Mesendoderm (in vitro differentiated cells): ENCODE measurements at places on chromosomes 2 and 18.

GRCh38 chr2:129784486-129784885 lies 195.0 kb upstream of the RAB6C start:
- DNase-seq = no peak

DNA sequence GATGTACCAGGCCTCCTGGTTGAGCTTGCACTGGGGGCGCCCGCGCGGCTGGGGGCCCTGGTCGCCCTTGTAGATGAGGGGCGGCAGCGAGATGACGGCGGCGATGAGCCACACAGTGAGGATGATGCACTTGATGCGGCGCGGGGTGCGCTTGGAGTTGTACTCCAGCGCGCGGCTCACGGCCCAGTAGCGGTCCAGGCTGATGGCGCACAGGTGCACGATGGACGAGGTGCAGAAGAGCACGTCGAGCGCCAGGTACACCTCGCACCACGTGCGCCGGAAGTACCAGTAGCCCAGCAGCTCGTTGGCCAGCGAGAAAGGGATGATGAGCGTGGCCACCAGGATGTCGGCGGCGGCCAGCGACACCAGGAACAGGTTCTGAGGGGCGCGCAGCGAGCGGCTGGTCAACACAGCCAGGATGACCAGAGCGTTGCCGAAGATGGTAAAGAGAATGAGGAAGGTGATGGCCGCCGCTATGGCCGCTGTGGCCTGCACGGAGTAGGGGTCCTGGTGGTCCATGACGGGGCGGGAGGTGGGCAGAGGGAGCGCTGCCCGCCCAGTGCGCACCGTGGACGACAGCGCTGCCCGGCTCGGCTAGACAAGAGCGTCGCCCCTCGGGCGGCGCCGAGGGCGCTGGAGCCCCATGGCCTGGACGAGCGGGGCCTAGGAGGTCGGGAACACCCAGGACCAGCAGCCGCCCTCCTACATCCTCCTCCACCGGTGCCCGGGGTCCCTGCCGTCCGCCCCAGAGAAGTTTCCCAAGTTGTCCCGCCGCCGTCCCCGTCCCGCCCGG lies 544 bp downstream of the ADRA2B start:
- DNase-seq = no peak

GRCh38 chr18:8749492-8749891 lies 44.1 kb downstream of the MTCL1 start:
- no peak for DNase-seq

DNA sequence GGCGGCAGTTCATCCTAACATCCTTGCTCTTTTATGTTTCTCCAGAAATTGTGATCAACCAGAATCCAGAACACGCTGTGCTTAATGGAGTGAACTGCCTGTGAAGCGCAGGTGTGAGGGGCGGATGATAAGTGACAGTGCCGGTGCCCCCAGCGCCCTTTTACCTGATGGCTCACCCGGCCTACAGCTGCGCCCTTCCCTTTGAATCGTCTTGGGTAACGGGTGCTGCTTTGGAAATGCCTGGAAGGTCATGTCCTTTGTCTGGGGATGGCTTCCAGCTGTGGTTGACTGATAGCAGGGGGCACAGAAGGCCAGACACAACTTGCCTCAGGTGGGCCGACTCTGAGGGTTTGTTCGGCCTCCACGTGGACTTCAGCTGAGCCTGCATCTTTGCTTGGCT lies 119.4 kb downstream of the LPIN1 start:
- DNase-seq = no peak

- no peak for DNase-seq
These were observed 33.7 kb downstream of the LCT start for GRCh38 chr2:135803278-135803677.

DNA sequence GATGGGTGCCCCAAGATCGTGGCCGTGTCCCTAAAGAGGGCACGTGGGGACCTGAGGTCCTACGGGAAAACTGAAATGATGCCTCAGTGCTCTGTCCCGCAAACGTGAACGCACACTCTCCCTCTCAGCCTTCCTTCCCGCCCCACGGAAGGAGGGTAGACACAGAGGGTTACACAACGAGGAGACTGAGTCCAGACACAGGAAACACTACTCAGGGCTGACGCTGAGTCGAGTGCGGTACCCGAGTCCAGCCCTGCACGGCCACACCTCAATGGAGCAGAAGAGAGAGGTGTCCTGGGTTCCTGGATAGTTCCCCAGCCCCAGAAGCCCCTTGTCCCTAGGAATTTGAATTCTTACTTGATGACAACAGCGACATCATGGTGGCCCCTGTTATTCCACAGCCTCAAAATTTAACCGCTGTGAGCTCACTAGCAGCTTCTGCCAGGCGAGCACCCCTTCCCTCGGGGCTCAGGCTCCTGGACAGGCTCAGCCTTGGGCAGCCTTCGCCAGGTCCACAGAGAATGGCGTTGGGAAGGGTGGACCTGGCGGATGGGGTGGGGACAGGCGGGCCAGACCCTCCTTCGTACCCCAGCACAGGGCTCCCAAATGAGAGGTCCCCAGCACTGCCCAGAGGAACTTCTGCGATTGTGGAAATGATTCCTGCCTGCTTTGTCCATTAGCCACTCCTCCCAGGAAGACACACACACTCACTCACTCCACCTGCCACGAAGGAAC lies 980 bp upstream of the RNPEPL1 start:
- no peak for DNase-seq

GRCh38 chr2:141506135-141506534 lies 624.7 kb downstream of the LRP1B start:
- peak; percentile 4 for DNase-seq

DNA sequence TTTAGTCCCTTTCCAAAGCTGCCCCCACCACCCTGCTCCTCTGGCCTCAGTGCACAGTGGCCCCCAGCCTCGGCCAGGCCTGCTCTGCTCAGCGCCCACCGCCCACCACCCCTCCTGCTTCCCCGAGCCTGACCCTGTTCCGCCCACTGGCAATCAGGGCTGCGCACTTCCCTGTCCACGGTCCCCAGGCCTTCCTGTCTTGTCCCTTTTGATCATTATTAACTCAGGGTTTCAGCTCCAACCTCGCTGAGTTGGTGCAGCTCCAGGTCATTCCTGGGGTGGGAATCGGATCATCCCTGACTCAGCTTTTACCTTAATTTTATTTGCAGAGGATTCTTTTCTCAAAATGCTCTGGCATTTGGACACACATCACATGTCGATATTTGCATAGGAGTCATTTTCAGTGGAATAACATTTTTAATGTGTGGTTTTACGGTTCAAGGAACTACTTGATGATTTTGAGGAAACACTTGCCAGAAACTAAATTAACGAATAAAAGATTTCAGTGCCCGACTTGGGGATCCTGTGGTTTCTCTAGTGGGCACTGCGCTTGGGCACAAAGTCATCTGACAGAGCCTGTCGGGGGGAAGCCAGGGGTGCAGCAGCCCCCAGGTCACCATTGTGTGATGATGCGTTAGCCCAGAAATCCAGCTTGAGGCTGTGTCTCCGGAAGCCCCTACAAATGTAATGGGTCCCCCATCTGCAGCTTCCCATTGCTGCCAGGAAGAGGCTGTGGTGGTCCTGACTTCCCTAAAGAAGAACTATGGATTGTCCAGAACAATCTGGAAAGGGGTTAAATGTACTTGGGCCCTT lies 1.0 kb upstream of the ESPNL start:
- no peak for DNase-seq

DNA sequence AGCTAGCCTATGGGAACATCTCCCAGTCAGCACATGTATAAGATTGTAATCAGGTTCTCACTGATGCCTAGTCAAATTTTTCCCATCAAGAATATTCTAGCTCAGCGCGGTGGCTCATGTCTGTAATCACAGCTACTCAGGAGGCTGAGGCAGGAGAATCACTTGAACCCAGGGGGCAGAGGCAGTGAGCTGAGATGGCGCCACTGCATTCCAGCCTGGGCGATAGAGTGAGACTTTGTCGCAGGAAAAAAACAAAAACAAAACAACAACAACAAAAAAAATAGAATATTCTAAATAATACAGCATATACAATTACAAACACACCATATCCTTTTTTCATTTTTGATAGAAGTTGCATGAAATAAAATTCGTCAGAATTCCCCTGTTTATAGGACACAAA lies 67.5 kb upstream of the MYCN start:
- no peak for DNase-seq

DNA sequence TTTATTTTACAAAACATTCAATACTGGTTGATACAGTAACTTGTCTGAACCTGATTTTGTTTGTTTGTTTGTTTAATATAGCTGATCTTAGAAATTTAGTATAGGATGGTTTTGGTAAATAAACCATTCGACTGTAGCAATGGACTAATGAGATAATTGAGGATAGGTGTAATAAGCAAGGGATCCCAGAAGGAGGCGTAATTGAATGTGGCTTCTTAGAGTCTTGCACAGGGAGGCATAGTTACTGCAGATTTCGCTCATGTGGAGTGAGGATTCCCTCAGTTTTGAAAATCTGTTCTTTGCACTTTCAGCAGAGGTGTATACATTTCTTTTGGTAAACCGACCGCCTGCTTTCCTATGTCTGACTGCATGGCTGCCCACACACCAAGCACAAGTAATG lies 709.6 kb downstream of the SOCS6 start:
- DNase-seq = peak; percentile 51

DNA sequence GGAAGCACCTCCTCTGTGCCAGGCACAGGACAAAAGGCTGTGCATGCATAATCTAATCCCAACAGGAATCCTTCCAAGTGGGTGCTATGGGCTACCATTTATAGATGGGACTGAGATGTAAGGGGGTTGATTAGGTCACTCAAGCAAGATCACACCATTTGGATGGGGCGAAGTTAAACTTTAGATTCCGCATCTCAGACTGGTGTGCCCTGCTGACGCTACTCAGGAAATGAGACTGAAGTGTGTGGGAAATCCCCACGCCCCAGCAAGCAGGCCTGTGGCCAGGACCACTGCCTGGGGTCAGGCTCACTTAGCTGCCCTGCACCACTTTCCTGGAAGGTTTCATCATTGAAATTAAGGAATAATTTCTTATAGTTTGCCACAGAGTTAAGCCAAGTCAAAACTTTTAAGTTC lies 70.5 kb upstream of the PPP1CB start:
- DNase-seq = no peak

- no peak for DNase-seq
These were observed 75.6 kb upstream of the STAM2 start for GRCh38 chr2:152251211-152251610.

GRCh38 chr2:162795312-162795711 lies 43.3 kb downstream of the KCNH7 start:
- peak; percentile 49 for DNase-seq

DNA sequence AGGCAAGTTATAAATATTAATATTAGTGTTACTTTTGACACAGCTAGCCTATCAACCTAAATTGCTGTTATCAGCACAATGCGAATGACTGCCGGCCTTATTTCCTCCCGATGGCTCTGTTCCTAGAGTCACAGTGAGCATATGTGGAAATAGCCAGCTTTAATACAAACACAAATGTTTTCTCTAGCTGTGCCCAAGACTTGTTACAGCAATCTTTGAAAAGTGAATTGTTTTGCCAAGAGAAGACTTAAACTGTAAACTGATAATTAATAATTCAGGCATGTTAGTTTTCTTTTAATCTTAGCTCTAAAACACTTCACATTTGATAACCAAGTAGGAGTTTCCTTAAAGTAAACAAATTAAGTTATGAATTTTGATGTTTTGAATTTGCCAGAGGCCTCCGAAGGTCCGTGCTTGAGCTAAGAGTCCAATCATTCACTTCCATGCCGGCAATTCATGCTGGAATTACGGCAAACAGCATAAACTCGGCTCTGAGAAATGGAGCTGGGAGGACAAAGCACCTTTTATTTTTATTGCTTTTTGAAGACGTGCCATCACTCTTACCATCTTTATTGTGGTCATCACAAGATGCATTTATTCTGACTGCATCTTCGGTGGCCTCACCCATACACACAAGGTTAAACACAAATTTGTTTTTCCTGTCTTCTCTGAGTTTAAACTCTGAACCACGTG lies 184.5 kb upstream of the CWC22 start:
- peak; percentile 10 for DNase-seq

DNA sequence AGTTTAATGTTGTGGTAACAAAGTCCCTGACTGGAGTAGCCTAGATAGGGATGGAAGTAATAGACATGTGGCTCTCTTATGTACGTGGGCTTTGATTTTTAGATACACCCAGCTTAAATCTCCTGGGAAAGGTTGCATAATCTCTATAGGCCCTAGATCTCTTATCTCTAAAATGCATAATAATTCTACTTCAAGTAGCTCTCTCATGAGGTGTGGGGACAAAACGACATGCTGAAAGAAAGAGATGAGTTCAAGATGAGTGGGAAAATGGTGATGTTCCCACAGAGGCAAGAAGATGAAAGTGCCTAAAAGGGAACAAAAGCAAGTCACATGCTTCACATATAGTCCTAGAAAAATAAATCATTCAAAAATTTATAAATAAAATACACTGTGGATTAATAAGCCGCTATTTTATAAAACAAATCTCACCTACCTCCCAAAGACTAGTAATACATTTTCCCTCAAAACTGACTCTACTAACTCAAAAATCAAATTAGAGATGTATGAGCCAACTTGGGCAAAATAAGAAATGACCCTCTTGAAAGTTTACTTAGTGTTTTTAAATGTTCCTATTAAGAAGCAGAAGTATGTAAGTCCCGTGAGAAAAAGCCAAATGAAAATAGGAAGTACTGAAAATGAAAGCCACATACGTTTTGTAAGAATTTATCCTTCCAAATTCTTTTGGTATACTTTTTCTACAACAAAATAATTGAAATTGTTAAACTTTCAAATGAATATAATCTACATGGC lies 148.2 kb upstream of the ITGA4 start:
- no peak for DNase-seq

DNA sequence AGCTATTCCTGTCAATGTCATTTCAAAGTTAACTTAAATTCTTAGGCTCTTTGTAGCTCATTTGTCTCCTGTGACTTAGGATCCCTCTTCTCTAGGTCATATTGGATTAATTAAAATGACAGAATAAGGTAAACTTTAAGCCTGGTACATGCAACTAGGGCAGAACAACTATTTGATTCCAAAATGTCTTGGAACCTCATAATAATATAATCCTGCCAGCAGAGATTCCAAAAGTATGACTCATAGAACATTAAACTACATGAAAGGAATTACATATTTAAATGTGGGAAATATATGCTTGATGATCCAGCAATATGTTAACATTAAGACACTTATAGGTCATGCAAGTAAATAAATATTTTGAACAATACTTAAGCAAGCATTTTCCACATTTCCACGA lies 63.3 kb downstream of the COL3A1 start:
- no peak for DNase-seq

GRCh38 chr2:10675131-10675530 lies 14.6 kb downstream of the NOL10 start:
- DNase-seq = no peak

GRCh38 chr2:238866656-238867277 lies 18.9 kb downstream of the TWIST2 start:
- no peak for DNase-seq

GRCh38 chr2:189074506-189074905 lies 100.3 kb downstream of the COL3A1 start:
- no peak for DNase-seq

- DNase-seq = peak; percentile 59
These were observed 12.0 kb downstream of the NRP2 start for GRCh38 chr2:205694256-205694655.

- no peak for DNase-seq
These were observed 49.5 kb upstream of the PLEKHM3 start for GRCh38 chr2:208074610-208075356.

- no peak for DNase-seq
These were observed 52.7 kb upstream of the CCDC68 start for GRCh38 chr18:55012008-55012407.
